ENCODE measurements at places on chromosomes 16 and 17.
A peak's percentile ranks its signal among the peaks of the same experiment; 100 is the strongest.

DNA sequence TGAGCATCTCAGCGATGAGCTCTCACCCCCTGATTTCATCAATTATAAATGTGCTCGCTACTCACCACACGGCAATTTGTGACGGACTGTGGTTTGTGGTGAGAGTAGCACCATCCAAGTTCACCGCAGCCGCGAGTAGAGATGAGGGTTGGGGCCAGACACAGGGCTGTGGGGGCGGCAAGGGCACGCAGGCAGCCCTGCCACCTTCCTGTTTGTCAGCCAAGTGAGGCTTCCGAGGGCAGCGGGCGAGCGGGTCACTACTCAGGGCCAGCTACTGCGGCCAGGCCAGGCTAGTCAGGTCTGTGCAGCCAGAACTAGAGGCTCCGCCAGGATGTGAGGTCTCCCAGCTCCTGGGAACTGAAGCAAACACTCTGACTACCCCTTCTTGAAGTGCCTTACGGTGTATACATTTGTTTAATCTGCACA is 39.6 kb upstream of the MEOX1 start:
- DNase-seq: peak; percentile 59

DNA sequence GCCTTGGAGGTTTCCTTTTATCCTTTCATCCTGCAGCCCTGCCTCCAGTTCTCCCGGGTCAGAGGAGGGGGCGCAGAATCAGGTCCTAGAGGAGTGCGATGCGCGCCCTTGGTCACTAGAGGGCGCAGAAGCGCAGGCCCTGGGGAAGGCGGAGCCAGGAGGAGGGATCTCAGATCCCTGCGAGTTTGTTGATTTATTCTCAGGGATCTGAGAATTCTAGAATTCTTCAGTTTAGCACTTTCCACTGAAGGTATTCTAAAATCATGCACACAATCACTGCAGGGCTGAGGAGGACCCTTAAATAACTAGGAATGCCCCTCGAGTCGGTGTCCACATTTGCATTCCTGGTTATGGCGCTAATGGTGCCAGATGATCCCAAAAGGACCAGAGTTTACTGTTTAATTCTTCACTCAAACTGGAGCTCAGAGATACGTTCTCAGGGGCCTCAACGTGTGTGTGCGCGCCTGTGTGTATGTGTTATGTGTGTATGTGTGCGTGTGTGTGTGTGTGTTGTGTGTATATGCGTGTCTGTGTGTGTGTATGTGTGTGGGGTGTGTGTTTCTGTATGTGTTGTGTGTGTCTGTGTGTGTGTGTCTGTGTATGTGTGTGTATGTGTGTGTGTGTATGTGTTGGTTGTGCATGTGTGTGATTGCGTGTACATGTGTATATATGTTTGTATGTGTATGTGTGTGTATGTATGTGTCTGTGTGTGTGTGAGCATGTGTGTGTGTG is 6.9 kb upstream of the ELAC2 start:
- DNase-seq: peak; percentile 29

DNA sequence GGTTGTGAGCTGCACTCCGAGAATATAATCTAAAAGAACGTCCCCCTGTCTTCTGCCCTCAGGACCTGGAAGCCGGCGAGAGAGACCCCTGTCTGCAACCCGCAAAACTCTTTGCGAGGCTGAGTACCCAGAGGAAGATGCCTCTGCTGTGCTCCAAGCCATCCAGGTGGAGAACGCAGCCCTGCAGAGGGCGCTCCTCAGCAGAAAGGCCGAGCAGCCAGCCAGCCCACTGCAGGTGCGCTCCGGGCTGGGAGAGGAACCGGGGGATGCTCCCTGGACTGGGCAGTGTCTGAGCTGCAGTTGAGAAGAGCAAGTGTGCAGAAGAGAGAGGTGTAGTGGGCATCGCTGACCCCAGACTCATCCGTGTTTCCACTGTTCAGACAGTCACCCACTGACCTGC is 148.3 kb downstream of the KATNIP start:
- DNase-seq: no peak

- no peak for DNase-seq
Measured at GRCh38 chr16:80723091-80723490, 81.3 kb downstream of the CDYL2 start.

- no peak for DNase-seq
Measured at GRCh38 chr17:30271102-30271501, 20.6 kb downstream of the BLMH start.

- peak; percentile 3 for DNase-seq
Measured at GRCh38 chr16:13866073-13866472, 53.9 kb upstream of the ERCC4 start.

GRCh38 chr16:9603316-9603715 is 511.9 kb downstream of the HAPSTR1 start:
- no peak for DNase-seq

GRCh38 chr16:31202414-31203375 is at the start of gene PYCARD:
Gene PYCARD (minus strand): TSS chr16:31202760. CDS start chr16:31202690, 70 bp downstream.
- no peak for DNase-seq

DNA sequence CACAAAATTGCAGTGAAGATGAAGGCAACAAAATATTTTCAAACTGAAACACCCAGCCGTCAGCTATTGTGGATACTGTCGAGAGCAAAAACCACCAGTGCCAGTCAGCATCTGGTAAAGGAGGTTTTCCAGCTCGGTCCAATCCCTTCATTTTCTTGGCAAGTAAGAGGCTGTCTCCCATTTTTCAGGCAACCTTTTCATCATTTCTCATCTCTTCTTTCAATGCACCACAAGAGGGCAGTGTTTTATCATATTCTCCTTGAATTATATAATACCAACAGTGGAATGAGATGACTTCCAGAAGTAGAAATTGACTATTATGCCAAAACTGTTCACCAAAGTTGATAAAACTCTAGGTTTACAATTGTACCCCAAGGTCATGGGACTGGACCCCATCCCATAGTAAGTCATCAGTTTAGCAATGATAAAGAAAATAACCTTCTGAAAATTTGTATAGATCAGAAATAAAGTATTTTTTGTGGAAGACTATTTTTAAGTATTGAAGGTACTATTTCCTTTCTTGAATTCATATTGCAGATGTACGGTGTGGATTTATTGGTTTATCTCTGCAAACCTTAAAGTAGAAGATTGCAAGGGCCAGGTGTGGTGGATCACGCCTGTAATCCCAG is 16.8 kb downstream of the NQO1 start:
- DNase-seq: no peak

DNA sequence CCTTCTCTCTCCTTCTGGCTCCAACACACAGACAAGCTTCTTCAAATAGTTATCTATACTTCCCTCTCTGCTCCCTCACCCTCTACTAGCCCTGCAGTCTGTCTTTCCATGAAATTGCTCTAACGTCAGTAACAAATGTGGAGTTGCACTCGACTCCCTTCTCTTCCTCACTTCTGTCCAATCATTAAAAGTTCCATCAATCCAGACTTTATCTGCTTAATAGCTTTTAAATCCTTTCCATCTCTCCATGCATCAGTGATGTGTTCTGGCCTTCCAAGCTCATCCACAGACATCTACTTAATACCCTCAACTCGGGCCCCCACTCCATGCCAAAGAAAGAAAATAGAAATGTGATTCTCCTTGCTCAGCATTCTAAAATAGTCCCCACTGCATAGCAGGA is 422.1 kb upstream of the CDH5 start:
- no peak for DNase-seq

DNA sequence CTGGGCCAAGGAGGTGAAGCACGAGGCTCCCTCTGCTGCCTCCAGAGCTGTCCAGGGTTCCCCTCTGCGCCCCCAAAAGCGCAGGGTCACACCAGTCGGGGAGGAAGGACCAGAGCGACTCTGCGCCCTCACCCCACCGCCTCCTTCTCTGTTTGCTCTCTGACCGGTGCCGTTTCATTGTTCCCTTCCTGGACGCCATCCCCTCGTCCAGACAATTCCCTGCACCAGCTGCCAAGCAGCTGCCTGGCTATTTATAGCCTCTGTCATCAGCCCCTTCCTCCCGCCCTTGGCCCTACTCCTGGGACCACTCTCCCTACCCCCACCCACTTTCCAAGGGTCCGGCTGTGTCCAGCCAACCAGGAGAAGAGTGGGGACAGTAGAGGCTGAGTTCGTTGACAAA is 68.8 kb upstream of the CREBBP start:
- no peak for DNase-seq

DNA sequence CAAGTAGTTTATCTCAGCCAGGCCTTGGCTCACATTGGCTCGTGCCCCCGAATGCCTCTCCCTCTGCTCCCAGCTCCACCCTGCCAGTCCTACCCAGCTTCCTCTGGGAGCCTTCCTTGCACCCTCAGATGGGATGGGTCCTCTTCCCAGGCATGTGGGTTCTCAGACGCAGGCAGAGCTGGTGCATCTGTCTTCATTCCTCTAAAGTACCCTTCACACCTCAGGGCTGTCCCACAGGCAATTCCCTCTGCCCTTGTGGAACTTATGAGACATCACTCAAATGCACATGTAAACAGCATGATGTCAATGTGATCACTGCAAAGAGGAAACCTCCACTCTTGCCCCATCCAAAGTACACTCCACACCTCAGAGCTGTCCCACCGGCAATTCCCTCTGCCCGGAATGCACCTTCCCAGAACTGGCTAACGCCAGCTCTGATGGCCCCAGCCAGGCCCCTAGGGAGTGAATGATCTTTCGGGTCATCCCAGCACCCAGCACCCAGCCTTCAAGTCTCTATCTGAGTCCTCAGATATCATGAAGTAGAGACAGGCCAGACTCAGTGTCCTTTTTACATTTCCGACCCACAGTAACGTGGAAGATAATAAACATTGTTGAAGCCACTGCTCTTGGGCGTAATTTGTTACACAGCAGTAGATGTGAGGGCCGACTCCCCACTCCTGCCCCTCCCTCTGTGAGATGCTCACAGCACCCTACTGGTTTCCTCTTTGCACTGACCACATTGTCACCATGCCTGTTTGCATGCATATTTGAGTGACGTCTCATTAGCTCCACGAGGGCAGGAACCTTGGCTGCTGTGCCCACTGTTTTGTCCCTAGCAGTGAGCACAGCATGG is 85.4 kb downstream of the N4BP1 start:
- DNase-seq: no peak

DNA sequence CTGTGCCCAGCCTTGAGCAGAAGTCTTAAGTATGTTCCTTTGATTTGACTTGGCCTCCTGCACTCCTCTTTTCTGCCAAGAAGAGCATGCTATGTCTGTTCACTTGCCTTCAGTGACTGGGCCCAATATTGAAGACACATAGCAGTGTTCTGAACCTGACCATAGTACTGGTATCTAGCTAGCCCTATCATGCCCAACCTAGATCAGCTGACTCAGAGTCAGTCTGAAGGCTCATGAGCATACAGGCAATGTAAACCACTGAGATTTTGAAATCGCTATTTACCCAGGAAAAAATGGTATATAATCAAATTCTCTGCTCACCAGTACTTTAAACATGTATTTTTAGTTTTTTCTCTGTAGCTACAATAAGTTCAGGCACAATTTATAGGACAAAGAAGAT is 129.4 kb downstream of the TANC2 start:
- DNase-seq: no peak

DNA sequence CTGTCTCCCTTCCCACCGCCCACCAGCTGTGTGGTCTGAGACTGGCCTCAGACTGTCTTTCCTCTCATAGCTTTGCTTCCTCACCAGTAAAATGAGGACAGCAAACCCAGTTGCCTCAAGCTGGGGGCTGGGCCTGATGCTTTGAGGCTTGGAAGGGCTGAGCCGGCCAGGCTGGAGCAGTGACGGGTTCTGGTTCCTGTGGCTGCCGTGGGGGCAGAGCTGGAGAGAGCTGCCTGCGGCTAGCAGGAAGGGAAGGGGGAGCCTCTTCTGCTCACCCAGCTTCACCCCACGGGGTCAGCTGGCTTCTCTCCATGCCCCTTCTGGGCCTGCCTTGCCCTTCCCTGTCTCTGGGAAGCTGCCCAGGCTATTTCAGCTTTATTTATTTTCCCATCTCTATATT is 23.7 kb downstream of the LASP1 start:
- no peak for DNase-seq

- no peak for DNase-seq
Measured at GRCh38 chr17:57914273-57915142, 40.7 kb downstream of the CUEDC1 start.

GRCh38 chr17:46163316-46163715 is 29.9 kb downstream of the KANSL1 start:
- DNase-seq: no peak

DNA sequence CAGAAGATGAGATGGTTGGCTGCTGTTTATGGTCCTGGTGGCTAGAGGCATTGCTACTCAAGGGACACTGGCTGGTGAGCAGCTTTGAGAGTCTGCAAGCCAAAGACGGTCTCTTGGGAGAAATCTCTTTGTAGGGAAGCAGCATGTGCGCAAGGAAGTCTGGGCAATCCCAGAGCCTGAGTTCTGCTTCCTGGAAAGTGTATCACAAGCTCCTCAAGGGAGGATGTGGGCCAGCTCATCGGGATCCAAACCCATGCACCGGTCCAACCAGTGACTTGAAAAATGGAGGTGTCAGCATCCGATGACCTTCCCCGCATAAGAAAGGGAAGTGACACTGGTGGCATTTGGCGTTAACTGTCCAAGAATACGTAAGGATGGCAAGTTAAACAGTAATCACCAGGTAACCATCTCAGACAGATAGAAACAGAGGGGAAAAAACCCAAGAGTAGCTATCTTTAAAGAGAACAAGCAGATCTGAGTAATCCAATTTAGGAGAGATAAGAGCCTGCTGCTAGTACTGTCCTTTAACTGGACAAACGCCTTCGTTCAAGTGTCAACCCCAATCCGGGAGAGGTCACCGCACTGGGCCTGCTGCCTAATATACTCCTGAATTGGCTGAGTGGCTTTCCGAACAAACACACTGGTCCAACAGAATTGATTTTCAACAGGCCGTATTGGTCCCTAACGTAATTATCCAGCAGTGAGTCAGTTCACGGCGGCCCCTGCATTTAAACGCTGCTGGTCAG is 303.0 kb upstream of the ZFHX3 start:
- no peak for DNase-seq

DNA sequence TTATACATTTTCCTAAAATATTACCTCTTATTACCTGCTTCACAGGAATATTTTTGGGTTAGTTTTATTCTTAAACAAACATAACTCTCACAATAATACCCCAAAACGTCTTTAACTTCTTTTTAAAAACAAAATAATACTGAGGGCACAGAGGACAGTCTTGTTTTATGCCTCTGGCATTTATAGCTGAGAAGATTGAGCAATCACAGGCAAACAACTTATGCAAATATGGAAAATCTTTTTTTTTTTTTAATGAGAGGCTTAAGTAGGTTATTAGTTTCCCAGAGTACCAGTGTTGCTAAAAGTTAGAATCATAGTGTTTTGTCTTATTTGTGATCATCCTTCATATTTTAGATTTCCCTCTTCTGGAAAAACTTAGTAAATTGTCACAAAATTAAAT is 195.0 kb downstream of the FTO start:
- no peak for DNase-seq

GRCh38 chr17:35537601-35538141 is at the start of gene SLFN12L:
Gene SLFN12L (minus strand): TSS chr17:35537678. CDS start chr17:35522364, 15,314 bp downstream.
- DNase-seq: no peak

- no peak for DNase-seq
Measured at GRCh38 chr16:50881956-50882355, 140.1 kb downstream of the CYLD start.

GRCh38 chr17:37643869-37644268 is 623 bp upstream of the DDX52 start:
- no peak for DNase-seq

DNA sequence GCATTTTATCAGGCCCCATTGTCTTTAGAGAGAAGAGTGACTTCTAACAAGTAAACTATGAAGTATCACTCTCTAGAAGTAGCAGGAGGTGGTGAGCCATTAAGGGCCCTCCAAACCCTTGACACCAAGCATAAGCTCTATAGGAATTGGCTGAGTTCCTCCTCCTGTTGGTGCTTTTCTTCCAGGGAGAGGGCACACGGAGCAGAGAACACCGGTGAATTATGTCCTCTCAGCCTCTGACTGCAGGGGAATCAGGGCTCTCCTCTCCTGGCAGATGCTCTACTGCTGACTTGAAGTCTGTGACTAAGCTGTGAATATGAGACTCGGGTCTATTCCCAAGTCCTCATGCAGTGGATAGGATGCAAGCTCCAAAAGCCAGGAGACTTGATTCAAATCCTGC is 32.3 kb downstream of the CHD9 start:
- DNase-seq: no peak
